ENCODE measurements at places on chromosomes 7 and 10.

DNA sequence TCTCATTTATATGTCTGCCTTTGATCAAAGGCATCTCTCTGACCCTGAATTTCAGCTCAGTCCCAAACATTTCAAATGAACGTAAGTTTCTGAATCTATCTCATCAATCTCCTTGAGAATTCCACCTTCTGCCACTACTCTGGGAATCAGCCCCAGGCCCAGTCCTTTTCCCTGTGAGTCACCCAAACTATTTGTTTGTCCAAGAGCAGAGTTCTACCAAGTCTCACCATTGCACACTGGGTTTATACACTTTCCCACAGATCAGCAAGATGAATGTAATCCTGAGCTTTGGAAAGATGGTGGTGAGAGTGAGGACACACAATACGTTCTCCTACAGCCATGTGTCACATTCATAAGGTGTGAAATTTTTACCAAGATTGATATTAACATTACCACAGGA is 251.3 kb upstream of the VWC2 start:
- no peak for DNase-seq

DNA sequence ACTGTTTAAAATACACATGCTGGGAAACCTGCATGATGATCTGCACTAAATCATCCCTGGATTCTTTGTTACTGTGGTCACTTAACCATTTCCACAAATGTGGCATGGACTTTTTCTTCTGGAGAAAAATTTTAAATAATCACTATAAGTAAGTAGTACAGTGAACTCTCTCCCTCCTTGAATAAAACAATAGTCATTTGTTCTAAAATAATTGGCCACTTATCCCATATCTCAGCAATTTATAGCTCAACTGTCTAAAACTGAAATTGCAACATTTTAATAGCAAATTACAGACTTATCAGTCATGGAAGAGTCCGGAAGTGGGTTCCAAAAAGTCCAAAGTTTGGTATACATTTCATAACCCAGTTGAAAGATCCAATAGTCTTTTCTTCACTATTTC is 90.9 kb downstream of the MTERF1 start:
- DNase-seq = no peak

- no peak for DNase-seq
Observed at GRCh38 chr10:61341008-61341407, 112.2 kb downstream of the TMEM26 start.

DNA sequence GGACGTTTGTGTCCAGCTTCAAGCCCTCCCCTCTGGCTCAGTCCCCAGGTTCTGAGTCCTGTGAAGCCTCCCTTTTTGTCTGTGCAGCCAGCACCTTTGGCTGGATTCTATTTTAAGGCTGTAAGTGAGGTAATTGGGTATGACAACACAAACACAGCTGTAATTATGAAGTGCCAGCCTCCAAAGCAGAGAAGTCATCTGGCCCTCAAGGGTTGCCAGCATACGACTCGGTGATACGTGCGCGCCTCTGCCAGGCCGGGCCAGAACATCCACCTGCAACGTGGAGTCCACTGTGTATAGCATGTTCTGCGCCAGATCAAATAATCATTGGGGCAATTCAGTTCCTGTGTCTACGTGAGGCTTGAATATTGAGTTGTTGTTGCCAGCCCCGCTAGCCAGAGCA is 6.7 kb upstream of the FAM180A start:
- DNase-seq = no peak

- no peak for DNase-seq
Observed at GRCh38 chr10:3955493-3955892, 170.5 kb upstream of the KLF6 start.

DNA sequence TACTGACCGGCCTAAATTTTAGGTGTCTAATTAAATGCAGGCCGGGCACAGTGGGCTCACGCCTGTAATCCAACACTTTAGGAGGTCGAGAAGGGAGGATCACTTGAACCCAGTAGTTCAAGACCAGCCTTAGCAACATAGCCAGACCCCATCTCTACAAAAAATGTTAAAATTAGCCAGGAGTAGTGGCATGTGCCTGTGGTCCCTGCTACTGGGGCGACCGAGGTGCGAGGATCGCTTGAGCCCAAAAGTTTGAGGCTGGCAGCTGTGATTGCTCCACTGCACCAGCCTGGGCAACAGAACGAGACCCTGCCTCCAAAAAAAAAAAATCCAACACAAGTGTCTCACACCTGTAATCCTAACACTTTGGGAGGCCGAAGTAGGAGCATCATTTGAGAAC is 491 bp upstream of the SLC37A3 start:
- DNase-seq = no peak

DNA sequence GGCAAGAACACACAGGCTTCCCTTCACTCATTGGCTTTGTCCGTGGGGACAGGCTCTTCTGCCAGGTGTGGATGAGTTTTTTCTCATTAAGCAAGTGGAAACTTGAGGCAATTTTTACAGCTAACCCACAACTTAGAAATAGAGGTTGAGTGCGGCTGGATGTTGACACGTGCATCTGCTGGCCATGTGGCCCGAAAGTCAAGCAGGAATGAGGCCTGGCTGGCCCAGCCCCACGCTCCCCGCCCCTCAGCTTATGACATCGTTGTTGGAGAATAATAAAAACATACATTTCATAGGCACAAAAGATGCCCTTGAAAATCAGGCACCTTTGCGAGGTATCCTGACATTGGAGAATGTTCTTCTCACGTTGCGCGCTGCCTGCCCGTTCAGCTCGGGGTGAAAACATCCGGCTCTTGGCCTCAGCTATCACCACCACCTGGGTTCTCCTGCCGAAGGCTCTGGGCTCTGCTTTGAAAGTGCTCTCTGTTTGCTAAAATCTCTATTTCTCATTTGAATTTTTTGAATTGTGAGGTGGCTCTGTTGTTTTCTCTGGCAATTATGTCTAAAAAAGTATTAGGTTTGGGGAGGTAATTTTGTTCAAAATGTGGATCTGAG is 310.7 kb downstream of the WDR37 start:
- no peak for DNase-seq

GRCh38 chr10:98186681-98187080 is 52.2 kb downstream of the R3HCC1L start:
- no peak for DNase-seq

GRCh38 chr10:69009360-69009759 is 20.8 kb downstream of the KIFBP start:
- DNase-seq = no peak

- DNase-seq = no peak
Observed at GRCh38 chr10:75408509-75408875, 6.9 kb upstream of the ZNF503 start.

DNA sequence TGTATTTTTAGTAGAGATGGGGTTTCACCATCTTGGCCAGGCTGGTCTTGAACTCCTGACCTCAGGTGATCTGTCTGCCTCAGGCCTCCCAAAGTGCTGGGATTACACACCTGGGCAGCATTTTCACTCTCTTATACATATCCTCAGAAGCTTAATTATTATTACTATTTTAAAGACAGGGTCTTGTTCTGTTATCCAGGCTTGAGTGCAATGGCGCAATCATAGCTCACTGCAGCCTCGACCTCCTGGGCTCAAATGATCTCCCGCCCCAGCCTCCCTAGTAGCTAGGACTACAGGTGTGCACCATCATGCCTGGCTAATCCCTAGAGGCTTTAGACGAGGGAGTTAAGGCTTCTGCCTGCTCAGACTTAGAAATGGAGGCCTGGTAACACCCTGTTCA is 26.3 kb downstream of the UNC5B start:
- no peak for DNase-seq

DNA sequence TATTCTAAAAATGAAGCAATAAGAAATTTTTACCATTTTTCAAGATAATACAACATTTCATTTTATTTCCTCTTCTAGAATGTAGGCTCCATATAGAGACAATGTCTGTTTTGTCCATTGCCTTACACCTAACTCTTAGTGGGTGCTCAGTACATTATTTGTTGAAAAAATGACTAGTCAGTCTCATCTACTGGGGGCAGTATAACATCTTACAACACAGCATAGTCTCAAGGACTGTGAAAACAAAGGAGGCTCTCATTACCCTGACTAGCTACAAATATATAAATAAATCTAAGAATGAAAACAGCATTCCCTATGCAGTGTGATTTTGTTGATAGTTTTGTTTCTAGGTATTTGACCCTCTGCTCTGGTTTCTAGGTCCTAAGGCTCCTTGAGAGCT is 11.6 kb downstream of the CRPPA start:
- no peak for DNase-seq
